NCI-H2171 (cell line): ENCODE measurements at places on chromosomes 7 and 10.

- DNase-seq, result no peak
Measured at GRCh38 chr7:107628461-107629064, 32.1 kb upstream of the SLC26A4 start.

- no peak for DNase-seq
Measured at GRCh38 chr7:92158660-92159575, 20.0 kb downstream of the LRRD1 start.

- no peak for DNase-seq
Measured at GRCh38 chr10:31549896-31550295, 230.9 kb downstream of the ZEB1 start.

DNA sequence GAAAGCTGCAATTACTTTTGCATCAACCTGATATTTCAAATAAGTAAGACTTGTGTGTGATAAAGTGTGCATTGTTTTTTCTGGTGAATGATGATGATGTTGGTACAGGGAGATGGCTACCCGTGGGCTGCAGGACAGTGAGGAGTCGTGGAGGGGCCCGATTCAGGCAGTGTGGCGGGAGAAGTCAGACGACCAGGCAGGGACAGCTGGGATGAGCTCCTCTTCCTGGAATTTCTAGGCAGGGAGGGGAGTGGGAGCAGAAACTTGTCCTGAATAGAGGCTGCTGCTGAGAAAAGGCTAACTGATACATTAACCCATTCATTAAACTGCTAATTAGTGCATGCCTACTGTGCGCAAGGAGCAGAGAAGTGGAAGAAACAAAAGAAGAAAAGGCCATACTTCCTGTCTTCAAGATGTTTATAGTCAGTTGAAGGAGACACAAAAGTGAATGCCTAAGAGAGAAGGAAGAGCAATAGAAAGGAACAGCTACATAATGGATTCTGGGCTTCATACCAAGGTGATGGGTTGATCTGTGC, 9.3 kb upstream of the GATAD1 start:
- DNase-seq, result no peak
